ENCODE measurements at places on chromosomes 13 and 19.
A peak's percentile ranks its signal among the peaks of the same experiment; 100 is the strongest.

DNA sequence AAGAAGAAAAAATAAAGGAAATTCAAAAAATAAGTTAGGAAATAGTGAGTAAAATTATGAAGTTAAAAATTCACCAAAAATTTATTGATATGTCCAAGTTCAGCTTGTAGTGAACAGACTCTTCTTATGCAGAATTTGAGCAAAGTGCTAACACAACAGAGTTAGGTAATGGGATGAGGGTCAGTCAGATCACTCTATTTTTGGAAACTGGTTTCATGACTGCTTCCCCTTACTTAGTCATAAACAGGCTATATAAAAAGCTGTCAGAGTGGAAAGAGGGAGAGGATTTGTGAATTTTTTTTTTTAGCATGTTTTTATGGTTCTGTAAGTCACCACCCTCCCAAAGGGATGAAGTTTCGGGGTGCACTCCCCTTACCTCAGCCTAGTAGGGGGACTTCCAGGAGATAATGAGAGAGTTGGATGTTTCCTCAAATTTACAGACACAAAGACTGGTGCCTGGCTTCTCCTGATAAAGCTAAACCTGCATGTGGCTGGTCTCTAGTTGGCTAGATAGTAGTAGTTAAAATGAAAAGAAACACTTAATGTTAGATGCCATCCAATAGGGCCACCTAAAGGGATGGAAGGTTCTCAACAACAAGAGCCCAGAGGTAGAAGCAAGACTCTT lies 4.5 kb downstream of the CPB2 start:
- DNase-seq, result no peak

DNA sequence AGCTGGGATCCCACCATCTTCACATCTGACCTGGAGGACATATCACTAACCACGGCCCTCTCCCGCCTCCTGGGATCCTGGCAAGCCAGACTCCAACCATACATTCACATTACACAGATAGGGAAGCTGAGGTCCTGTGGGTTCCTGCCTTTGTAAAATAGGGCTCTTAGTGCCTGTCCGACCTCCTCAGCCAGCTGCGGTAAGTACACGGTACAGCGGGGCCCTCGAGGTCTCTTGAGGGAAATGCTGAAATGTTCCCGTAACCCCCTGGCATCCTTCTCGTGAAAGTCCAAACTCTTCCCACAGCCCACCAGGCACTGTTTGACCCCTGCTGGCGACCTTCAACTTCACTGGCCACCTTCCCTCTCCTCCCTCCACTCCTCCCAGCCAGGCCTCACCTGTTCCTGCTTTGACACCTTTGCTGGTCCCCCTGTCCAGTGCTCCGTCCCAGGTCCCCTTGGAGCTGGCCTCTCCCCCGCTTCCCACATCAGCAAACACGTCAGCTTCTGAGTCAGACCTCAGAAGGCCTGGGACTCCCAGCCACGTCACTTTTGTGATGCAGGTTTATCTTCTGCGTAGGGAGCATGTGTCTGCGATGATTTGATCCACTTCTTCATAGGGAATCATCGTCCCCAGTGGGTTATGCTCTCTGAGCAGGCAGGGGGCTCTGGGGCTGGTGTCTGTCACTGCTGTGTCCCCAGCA lies 8.8 kb upstream of the GNG7 start:
- no peak for DNase-seq

DNA sequence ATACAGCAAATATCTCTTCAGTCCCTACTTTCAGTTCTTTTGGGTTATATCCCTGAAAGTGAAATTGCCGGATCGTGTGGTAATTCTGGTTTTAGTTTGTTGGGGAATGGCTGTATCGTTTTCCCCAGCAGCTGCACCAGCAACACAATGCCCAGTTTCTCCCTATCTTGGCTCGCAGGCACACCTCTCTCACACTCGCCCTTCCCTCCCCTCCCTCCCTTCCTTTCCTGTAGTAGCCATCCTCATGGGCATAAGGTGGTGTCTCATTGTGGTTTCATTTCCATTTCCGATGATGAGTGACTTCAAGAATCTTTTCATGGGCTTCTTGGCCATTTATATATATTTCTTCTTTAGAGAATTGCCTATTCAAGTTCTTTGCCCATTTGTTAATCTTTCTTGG lies 8.6 kb upstream of the GPR18 start:
- no peak for DNase-seq

DNA sequence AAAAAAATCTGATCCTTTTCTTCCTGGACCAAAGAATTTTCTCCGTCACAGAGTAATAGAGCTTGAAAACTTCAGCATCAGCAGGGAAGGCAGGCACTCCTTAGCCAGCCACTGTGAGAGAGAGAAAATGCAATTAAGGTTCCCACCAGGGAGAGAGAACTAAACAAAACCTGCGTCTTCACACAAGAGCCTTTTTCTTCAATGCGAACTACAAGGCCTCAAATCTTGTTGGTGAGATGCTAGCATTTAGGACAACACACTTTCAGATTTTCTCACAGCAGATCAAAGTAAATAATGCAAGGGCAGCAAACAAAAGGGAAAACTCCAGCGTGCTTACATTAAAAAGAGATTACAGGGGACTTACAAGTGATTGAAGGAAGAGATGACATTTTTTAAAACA lies 80.1 kb downstream of the DACH1 start:
- no peak for DNase-seq

DNA sequence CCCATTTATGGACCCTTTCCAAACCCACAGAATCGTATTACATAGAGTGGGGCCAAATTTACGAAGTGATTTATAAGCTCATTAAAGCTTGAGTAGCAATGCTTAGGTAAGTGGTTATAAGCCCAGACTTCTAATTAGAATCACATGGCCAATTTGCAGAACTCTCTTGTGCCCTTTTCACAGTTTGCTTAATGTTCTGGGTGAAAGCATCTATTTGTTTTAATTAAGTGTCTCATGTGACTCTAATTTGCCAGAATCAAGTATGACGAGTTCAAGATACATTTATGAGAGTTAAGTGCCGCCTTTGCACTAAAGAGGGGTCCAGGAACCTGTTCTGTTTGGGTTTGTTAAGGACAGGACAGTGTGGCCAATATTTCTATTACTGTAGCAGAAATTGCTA lies 46.0 kb upstream of the ZNF681 start:
- no peak for DNase-seq

DNA sequence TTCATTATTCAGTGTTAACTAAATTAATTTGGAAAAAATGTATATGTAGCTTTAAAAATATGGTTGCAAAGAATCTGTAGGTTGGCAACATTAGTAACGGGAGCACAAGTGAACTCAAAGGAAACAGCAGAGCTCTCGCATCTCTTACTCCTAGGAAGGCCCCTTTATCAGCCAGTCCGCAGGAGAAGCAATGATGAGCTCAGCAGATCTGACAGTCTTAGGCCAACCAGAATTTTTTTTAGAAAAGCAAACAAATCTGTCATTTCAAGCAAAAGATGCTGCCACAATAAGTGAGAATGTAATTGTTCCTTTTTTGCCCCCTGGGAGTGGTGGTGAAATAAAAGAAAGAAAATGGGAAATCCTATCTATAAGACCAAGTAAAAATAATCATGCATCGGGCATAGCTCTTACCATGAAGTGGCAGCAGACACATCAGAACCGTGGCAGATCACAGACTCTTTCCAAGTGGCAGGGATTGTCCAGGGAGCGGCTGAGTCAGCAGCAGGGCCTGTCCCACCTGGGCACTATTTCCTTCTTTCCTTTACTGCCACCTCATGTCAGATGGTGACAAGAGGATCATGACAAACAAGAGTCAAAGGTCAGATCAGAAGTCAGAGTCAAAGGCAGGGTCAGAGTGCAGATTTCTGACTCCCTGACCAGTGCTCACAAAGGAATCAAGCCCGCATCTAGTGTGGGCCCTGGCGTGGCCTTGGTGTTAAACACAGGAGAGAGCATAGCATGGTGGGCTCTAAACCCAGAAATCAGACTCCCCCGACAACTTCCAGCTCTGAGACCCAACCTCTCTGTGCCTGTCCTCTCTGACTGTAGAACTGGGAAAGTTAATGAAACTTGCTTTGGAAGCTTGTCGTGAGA lies 84.0 kb upstream of the MTIF3 start:
- no peak for DNase-seq

GRCh38 chr13:37701306-37701705 lies 102.7 kb upstream of the POSTN start:
- DNase-seq, result no peak

GRCh38 chr13:44470638-44471562 lies 97.3 kb downstream of the SERP2 start:
- DNase-seq, result peak; percentile 14

GRCh38 chr19:58395979-58396627 lies 647 bp downstream of the RNF225 start:
- DNase-seq, result no peak

DNA sequence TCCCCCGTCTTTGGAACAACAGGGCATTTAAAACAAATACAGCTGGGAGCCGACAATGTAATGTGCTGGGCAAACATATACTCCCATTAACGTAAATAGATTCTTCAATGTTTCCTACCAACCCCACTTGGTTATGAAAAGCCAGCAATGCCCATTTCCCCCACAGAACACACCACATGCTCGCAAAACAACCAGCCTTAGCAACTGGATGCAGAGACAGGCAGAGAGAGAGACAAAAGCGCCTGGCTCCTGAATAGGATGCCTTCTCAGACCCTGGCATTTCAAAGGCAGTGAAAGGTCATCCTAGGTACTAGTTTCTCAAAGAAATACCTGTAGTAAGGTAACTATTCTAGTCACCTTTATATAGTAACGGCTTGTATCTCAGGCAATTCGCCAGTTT lies 462.9 kb downstream of the ITGBL1 start:
- DNase-seq, result peak; percentile 96

GRCh38 chr19:57719901-57720519 lies 7.4 kb downstream of the ZNF671 start:
- DNase-seq, result no peak

DNA sequence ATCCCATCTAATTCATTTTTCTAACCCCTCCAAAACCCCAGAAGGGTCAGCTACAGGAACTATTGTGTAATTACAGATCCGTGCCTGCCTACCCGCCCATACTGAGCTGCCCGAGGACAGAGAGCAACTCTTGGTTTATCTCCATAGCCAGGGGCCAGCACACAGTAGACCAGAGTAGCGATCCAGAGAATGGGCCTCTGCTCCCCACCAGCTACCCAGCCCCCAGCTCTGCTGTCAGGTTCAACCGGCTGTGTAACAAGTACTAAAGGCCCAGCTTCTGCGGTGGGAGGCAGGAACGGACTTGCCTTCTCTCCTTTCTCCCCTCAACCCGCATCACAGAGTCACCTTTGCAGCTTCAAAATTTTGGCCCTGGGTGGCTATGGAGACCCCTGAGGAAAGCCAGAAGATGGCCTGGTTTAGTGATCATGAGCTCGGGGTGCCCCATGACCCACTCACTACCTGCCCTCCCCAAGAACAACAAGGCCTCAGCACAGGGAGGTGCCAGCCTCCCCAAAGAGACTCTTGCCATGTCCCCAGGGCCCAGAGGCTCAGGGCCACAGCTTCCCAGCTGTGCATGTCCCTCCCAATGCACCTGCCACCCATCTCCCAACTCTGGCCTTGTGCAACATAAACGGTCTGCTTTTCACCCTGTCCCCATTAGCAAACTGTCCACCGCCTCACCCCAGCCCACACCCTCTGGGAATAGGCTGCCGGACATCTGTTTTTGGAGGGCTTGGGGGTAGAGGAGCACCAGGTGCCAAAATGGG lies 5.7 kb downstream of the CALM3 start:
- no peak for DNase-seq

DNA sequence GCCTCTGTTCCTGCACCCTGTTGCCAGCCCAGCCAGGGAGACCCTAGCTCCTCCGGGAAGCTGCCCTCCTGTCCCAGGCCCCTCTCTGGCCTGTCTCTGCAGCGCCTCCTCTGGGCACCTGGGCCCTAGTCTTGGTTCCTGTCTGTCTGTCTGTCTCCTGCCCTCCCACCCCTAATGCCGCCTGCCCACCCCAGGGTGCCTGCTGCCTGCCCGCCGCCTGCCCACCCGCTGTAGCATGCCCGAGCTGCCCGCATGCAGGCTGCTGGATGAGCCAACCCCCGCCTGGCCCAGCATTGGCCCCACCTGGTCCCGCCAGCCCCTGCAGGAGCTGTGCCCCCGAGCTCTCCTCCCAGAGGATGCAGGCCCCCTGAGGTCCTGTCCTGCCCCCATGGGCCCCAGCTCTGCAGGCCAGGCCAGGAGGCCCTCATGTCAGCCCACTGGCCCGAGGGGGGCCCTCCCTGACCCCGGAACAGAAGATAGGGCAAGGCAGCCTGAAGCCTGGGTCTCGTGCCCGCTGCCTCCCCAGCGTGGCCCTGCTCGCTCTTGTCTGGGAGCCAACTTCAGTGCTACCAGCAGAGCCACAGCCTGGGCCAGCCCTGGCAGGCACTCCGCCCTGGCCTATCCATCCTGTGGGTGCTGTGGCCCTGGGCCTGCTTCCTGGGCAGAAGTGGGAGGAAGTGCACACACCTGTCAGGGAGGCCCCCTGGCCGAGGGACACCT lies 5.2 kb downstream of the MAP2K7 start:
- no peak for DNase-seq

- DNase-seq, result no peak
These were observed 71.0 kb downstream of the RNF17 start for GRCh38 chr13:24834902-24835510.

DNA sequence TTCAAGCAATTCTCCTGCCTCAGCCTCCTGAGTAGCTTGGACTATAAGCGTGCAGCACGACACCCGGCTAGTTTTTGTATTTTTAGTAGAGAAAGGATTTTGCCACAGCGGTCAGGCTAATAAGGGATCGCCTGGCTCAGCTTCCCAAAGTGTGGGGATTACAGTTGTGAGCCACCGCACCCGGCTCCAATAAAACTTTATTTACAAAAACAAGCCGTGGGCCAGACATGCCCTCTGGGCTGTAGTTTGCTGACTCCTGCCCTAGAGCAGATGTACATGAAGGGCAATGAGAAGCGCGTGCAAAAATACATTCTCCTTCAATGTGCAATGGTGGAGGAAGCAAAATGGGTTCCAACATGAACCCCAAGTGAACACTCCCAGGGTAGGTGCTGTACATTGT lies 13.7 kb upstream of the MED26 start:
- DNase-seq, result no peak

GRCh38 chr19:44848036-44848811 lies 2.1 kb downstream of the NECTIN2 start:
- DNase-seq, result no peak

- DNase-seq, result no peak
These were observed 67.8 kb downstream of the FGF9 start for GRCh38 chr13:21738630-21739029.

GRCh38 chr19:18636969-18637629 lies at the start of gene KLHL26:
TSS of gene KLHL26 (plus strand) at chr19:18637028. CDS start at chr19:18637055, 27 bp downstream.
- no peak for DNase-seq

DNA sequence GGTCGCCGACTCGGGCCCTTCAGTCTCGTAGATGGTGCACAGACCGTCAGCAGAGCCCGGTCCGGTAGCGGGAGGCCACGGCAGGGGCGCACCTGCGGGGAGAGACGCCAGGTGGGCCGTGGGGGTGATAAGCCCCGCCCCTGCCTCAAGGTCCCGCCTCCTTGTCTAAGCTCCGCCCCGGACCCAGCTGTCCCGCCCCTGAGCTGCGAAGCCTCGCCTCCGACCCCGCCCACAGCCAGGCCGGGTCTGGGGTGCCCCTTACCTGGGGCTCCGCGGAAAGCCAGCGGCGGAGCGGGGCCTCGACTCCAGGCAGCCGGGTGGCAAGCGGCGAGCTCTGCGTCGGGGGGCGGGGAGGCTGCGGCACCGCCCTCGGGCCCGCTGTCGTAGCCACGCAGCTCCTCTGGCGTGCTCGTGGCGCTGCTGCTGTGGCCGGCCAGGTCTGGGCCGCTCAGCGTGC lies 4.7 kb downstream of the PRR36 start:
- no peak for DNase-seq

GRCh38 chr19:58476498-58477015 lies 405 bp downstream of the ZNF446 start:
- no peak for DNase-seq
